Stimulated activated CD4-positive, alpha-beta T cell treated with anti-CD3 and anti-CD28 coated beads, Interleukin-4, amount 100 ng/mL, for 1 hour (primary cell): ENCODE measurements at places on chromosomes 3 and 15.

- DNase-seq = no peak
Measured at GRCh38 chr3:40262331-40262730, 47.2 kb upstream of the EIF1B start.

DNA sequence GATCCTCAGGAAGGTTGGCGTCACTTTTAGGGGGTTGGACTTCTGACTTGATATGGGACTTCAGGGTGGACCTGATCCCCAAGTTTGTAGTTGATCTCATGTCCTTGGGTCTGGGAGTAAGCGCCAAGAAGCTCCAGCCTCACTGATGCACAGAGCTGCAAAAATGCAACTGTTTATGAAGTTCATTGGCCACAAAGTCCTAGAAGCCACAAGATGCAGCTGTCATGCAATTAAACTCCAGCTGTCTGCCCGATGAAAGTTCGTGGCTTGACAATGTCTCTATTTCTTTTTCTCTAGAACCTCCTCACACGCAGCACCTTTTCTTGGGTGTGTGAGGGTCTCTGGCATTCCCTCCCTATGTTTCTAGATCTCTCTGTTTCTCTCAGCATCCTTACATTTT is 9.2 kb upstream of the ACAN start:
- DNase-seq = no peak

GRCh38 chr3:36457667-36458066 is 77.4 kb downstream of the STAC start:
- DNase-seq = no peak

- no peak for DNase-seq
Measured at GRCh38 chr3:43327582-43327979, 41.2 kb downstream of the SNRK start.

DNA sequence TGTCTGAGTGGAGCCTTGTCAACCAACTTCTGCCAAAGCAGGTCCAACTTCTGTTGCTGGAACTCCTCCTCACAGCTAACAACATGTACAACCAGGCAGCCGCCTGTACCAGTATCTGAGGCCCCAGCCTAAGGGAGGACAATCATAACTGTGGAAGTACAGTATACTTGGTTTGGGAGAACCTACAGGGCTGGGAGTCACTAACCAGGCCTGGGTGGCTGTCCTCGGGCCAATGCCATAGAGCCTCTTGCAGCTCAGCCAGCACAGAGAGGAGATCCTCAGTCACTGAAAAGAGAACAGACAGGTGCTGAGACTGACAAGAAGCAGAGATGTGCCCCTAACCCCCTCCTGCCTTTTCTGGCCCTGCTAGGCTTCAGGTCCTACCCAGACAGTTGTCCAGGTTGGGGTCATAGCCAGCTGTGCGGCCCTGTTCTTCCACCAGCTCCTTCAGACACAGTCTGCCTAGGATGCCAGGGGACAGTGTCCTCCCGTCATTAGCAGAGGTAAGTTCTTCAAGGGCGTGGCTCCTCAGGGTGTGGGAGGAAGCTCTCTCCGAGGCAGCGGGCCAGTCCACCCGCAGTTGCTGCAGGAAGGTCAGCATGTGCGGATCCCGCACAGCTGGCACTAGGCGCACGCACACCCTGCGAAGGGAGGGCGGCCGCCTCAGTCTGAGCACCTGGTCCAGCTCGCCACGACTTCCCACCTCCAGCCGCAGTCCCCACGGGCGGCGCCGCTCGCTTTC is 980 bp downstream of the DALRD3 start:
- DNase-seq = no peak

DNA sequence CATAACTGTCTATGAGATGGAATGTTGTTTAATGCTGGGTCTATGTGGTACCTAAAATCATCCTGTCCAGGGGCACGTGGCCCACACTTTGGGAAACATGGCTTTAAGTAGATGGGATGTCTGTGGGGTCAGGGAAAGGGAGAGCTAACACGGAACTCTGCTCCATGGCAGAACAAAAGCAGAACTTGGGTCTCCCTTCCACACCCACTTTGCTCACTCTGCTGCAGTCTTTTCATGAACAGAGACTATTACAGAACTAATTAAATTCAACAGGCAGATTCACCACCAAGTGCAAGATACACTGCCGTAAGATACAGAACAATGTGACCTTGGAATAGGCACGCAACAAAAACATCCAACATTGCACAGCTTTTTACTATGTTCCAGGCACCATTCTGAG is 28.2 kb downstream of the POPDC2 start:
- DNase-seq = no peak

GRCh38 chr15:33296050-33296449 is 14.7 kb upstream of the RYR3 start:
- no peak for DNase-seq

DNA sequence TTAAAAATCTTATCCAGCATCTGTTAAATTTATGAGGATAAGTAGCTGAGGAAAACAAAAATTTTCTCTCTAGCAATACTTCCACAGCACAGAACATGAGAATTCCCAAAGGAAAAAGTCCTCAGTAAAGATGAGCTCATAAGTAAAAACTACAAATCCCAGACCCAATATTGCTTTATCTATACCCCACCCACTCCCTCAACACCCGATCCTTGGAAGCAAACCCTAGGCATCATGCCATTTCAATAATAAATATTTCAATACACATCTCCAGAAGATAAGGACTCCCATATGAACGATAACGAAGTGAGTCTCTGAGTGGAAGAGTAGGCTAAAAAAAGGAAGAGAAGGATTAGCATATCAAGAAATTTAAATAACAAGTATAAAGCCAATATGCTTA is 8.3 kb upstream of the PRR20G start:
- DNase-seq = no peak

DNA sequence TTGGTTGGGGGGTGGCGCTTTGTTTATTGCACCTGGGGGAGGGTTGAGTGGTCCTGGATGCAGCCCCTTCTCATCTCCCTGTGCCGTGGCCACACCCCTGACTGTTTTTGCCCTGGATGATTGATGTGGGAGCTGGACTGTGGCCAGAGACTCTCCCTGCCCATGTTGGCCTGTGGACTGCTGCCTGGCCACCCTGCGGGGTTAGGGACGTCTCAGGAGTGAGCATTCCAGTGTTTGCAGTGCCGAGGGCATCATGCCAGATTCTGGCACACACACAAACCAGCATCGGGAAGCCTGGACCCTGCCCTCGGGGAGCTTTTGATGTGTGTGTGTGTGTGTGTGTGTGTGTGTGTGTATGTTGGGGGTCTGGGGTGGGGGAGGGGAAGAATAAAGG is 15.8 kb downstream of the APBA2 start:
- no peak for DNase-seq
